Activated CD4-positive, alpha-beta memory T cell treated with anti-CD3 and anti-CD28 coated beads for 36 hours (primary cell): ENCODE measurements at places on chromosomes 13 and 19.

DNA sequence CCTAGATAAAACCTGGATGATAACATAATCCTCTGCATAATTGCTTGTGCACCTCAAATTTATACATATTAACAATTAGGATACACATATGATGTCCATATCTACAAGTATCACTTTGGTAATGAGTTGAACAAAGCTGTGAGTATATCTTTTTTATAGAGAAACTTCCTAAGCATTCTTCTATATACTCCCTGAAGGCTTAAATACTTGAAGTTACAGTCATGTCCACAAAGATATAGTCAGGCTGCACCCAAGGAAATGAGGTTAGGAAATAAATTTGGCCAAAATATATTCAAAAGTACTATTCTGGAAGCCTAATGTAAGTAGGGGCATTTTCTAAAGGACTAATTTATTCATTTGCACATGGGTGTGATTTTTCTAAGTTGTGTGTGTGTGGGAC, 761.5 kb downstream of the PCDH9 start:
- no peak for DNase-seq

- DNase-seq: no peak
Observed at GRCh38 chr19:41801792-41802211, 5.4 kb downstream of the CEACAM3 start.

- DNase-seq: no peak
Observed at GRCh38 chr19:20107301-20107700, 29.5 kb downstream of the ZNF90 start.

DNA sequence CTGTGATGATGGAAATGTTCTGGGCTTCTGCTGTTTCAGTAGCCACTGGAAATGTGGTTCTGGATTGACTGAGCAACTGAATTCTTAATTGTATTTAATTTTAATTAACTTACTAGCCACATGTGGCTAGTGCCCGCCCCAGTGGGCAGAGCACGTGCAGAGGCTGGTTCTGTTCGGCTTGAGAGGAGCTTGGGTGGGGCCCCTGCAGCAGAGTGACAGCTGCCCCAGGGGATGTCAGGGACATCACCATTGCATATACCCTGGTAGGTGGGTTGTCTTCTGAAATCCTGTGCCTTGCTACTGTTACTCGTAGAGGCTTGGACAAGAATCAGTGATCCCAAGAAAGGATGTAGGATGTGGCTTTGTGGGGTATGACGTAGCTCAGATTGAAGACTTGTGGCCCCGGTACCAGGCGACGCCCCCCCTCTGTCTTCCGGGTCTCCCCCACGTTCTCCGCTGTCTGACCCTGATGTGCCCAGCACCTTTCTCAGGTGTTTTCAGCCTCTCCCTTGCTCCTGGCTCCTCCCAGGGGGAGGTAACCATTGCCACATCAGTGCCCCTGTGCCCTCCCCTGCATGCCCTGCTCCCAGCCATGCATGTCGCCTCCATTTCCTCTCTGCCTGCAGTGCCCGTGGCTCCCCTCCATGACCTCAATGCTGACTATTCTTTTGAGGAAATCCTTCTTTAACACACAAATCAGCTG, 102.6 kb upstream of the RNF113B start:
- peak; percentile 11 for DNase-seq

DNA sequence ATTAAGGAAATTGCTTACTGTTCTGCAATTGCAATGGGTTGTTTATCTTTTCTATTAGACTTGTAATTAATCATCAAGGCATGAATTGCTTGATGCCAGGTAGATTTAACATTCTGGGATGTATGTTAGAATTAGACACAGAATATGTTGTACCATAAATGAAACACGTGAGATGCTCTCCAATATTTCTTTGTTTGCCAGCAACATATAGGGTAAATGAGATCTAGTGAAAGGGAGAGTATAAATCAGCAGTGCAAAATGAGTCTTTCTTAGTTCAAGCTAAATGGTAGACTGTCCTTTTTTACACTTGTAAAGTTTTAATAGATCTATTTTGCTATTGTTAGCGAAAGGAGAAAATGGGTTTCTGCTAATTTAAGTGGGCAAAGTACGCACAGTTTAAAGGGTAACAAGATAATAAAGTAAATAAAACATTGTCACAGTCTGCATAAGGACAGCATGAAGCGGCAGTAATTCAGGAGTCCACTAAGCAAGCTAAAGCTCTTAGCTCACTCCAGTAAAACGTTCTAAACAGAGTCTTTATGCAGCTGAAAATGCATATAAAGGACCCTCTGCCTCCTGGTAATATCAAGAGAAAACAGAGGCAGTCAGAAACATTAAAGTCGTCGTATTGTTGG, 1137.1 kb downstream of the OLFM4 start:
- no peak for DNase-seq

- peak; percentile 1 for DNase-seq
Observed at GRCh38 chr13:113860051-113860664, 3.7 kb downstream of the GAS6 start.

DNA sequence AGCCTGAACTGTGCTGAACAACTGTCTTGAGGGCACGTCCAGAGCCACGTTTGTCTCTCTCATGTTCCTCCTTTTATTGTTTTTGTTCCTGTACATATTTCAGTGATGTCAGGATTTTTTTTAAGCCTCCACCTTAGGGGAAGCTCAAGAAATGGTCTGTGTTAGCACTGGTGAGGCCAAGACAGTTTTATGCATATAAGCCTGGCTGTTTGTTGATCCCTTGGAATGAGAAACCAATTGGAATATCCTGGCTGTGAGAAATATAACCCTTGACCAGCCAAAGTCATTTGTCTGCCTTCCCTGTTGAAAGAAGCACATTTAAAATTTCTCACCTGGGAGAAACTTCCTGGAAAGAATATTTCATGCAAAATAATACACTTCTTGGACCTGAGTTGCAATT, 115.8 kb downstream of the DNAJC15 start:
- no peak for DNase-seq

GRCh38 chr13:35191883-35192282, 249.8 kb downstream of the NBEA start:
- no peak for DNase-seq

DNA sequence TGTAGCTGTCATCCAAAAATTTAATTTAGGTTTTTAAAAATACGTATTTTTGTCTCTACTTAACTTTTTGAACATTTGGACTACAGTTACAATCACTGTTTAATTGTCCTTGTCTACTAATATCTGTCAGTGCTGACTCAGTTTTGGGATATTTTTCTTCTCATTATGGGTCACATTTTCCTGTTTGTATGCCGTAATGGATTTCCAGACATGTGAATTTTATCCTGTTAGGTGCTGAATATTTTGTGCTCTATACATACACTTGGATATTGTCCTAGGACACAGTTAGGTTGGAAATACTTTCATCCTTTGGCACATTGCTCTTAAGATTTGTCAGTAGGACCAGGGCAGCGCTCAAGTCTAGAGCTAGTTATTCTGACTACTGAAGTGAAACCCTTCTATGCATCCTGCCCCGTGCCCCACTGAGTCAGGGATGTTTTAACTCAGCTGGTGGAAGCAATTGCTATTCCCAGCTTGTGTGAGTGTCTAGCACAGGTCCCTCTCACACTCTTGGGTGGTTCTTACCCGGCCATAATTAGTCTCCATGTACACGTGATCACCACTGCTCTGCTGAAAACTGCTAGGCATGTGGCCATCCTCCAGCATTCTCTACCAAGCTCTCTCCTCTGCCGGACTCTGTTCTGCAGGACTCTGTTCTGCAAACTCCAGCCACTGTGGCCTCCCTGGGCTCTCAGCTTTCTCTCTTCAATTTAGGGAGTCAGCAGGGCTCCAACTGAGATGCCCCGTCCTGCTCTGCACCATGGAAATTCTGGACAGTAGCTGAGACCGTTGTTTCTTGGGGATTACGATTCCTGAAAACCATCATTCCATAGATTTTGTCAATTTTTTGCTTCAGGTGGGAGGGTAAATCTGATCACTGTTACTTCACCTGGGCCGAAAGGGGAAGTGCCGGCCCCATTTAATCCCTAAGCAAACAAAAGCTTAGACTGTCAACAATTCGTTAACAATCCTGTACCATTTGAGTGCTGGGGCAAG, 11.1 kb downstream of the PROZ start:
- DNase-seq: peak; percentile 19

DNA sequence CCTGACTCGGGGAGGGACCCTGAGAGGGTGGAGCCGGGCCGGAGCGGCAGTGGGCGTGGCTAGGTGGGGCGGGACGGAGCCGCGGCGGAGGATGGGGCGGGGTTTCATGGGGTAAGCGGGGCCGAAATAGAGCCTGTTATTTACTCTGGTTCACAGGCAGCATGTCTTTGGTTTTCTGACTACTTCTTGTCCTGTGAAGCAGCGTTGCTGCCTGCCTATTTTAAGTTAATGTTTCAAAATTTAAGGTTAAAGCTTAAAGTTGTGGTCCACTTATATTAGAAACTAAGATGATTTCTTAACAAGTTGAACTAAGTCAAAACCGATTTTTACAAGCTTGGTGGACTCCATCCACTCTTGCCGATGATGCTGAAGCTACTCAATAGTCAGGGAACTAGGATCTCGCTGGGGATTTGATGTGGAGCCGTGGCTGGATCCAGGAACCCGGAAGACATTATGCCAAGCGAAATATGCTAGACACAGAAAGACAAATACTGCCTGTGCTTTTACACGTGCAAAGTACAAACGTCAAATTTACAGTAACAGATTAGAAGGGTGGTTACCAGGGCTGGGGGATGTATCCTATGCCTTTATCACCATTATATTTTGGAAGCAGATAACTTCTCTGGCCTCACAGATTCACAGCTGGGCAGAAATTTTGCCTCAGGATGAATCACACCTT, 433 bp upstream of the ZNF616 start:
- no peak for DNase-seq

GRCh38 chr13:51959773-51960172, 51.5 kb downstream of the ATP7B start:
- DNase-seq: no peak

DNA sequence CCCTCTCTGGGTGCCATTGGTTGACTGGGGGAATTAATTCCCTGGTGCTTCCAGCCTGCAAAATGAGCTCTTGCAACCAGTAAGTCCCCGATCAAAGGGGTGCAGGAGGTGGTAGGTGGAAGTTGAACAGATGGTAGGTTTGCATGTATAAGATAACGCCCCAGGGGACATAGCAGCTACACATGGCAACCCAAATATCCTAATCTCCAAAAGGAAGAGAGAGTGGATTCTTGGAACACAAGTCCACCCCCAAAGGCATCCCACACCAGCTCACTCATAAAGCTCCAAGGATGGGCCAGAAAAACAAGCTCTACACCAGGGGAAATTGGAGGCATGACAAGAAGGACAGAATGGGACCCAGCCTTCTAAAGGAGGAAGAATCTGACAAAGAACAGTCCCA, 4.8 kb downstream of the CD209 start:
- no peak for DNase-seq

DNA sequence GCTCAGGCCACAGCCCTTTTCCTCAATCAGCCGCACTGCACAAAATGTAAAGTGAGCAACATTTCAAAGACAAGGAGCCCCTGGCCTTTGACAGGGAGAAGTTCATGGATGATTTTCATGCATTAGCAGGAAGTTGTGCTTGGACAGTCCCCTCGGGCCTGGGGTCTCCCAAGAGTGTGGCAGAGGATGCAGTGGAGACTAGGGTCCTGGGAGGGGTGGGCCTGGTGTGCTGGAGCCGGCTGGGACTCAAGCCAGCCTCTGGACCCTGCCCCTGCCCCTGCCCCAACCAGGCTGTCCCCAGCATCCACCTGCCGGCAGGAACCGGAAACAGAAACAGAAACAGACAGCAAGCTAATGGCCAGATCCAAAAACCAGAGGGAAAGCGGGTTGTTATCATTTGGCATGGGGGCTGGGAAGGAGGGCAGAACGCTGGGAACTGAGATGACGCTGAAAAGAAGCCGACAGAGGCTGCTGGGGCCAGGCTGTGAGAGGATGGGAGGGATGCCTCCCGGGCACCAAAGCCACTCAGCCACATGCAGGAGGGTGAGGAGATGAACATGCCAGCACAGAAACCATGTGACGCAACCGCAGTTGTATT, 2.3 kb downstream of the GAS6 start:
- no peak for DNase-seq

DNA sequence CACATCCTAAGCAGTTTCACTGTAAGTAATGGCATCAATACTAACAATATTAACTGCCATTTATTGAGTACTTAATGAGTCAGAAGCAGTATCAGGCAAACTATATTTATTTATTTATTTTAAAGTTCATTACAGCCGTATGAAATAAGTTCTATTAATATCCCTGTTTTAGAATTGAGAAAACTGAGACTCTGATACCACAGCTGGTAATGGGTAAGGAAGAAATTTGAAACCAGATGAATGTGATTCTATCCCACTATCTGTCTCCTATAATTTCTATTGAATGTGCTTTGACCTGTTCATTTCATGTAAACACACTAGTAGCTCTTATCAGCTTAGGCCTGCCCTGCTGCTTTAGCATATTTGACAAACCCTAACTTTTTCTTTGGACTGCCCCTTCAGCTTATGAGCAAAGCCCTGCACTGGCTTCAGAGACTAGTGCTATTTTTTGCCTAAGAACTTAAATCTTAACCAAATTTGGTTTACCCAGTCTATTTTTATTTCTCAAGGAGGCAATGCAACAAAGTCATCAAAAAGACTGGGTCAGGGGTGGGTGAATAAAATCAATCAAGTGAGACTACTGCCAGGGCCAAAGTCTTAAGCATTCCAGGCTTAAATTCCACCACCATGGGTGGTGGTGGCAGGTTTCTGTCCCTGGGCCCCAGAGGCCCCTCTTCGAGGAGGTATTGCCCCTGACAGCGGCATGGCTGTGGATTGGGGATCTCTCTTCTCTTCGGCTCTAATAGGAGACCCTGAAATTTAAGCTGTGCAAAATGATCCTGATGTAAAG, 143.4 kb downstream of the DLEU7 start:
- DNase-seq: no peak

DNA sequence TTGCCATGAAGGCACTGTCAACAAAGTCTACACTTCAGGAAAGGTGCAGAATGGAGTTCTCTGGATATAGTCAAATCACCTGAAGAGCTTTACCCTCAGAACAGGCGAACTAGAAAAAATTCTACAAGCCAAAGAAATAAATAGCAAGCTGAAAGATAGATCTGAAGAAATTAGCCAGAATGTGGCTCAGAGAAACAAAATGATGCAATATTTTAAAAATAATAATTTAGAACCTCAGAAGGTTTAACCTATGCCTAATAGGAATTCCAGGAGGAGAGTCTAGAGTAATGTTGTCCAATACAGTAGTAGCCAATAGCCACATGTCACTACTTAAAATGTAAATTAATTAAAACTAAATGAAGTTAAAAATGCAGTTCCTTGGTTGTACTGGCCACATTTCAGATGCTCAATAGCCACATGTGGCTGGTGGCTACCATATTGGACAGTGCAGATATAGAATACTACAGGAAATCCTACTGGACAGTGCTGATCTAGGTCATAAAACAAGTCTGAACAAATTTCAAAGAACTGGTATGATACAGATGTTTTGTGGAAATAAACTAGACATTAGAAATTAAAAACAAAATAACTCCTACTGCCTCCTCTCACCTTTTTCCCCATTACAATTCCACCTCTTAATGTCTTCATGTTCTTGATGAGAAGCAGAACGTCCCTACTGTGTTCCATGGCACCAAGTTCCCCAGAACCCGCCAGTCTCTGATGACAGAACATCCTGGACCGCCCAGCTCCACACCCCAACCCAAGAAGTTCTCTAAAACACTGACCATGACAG, 679 bp upstream of the CDADC1 start:
- DNase-seq: no peak

- no peak for DNase-seq
Observed at GRCh38 chr19:374183-374885, 29.7 kb upstream of the MIER2 start.
